Stimulated activated CD4-positive, alpha-beta T cell treated with anti-CD3 and anti-CD28 coated beads, TNF-alpha, amount 100 ng/mL, for 1 hour (primary cell): ENCODE measurements at places on chromosomes 5 and 9.

- DNase-seq: no peak
Measured at GRCh38 chr5:78600687-78601414, 47.7 kb downstream of the LHFPL2 start.

- no peak for DNase-seq
Measured at GRCh38 chr5:145237843-145238242, 597.3 kb downstream of the PRELID2 start.

- no peak for DNase-seq
Measured at GRCh38 chr9:34291023-34291422, 38.0 kb downstream of the KIF24 start.

- no peak for DNase-seq
Measured at GRCh38 chr5:43251754-43252153, 59.7 kb downstream of the NIM1K start.

GRCh38 chr5:139134906-139135305, 63.3 kb downstream of the SIL1 start:
- no peak for DNase-seq

DNA sequence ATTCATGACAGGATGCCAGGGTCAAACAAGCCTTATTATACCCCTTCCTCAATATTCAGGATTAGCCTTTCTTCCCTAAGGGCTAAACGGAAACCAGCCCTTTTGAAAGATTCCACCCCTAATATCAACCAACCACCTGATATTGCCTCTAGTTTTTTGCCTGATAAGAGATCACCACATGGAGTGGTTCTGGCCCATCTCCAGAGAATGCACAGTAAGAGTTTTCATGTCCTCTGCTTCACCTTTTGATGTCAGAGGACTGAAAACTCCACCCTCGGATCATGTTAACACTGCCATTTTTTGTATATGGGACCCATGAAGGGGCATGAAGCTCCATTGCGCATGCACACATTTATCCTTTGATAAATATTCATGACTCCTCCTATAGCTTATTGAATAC, 5.8 kb upstream of the LNPEP start:
- DNase-seq: no peak

GRCh38 chr5:151084363-151084762, 3.5 kb upstream of the TNIP1 start:
- DNase-seq: no peak
